T1000 (cell line): ENCODE measurements at places on chromosomes 12 and 14.

DNA sequence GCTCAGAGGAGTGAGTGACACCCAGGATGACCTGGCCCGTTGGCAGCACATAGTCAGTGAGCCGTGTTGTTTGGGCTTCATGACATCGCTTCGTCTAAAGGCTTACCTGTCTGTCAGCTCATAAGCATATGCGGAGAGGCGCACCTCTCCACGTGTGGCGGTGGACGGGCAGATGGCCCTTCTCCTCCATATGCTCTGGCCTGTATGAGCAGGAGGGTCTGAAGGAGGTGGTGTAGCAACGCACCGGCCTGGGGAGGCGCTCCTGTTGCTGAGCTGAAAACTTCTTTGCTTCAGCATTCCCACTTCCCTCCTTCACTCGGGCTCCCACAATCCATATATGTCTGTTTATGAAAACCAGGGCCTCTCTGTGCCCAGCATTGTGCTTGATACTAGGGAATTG, 186.1 kb downstream of the TSPAN9 start:
- no peak for DNase-seq

DNA sequence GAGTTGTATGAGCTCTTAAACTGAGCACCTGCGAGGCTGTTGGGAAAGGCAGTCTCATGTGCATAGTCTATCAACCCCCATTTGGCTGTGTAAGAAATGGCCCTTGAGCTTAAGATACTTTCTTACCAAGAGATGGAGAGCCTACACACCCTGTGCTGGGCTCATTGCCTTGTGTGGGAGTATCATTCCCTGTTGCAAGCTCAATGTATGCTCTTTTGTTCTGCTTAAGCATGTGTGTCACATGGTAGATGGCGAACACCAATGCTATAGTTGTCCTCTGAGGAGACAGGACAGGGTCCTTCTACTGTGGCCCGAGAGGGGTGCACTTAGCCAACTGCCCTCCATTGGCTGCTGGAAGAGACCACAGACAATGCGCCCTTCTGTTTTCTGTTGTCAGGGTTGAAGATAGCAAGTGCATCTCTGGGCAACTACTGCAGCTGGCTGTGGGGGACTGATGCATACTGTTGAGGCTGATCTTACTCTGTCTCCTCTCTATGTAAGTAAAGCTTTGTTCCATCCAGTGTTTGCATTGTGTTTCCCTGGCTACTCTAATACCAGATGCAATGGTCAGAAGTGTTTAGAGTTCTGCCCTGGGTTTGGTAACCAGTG, 79.5 kb downstream of the PTPRB start:
- no peak for DNase-seq

- no peak for DNase-seq
These were observed 137.0 kb downstream of the ZFP36L1 start for GRCh38 chr14:68655911-68656316.

- no peak for DNase-seq
These were observed 976 bp downstream of the PEX5 start for GRCh38 chr12:7190268-7191055.

- no peak for DNase-seq
These were observed 223.7 kb downstream of the PELI2 start for GRCh38 chr14:56341766-56342493.

GRCh38 chr12:66359300-66359699, 57.0 kb downstream of the HELB start:
- no peak for DNase-seq

DNA sequence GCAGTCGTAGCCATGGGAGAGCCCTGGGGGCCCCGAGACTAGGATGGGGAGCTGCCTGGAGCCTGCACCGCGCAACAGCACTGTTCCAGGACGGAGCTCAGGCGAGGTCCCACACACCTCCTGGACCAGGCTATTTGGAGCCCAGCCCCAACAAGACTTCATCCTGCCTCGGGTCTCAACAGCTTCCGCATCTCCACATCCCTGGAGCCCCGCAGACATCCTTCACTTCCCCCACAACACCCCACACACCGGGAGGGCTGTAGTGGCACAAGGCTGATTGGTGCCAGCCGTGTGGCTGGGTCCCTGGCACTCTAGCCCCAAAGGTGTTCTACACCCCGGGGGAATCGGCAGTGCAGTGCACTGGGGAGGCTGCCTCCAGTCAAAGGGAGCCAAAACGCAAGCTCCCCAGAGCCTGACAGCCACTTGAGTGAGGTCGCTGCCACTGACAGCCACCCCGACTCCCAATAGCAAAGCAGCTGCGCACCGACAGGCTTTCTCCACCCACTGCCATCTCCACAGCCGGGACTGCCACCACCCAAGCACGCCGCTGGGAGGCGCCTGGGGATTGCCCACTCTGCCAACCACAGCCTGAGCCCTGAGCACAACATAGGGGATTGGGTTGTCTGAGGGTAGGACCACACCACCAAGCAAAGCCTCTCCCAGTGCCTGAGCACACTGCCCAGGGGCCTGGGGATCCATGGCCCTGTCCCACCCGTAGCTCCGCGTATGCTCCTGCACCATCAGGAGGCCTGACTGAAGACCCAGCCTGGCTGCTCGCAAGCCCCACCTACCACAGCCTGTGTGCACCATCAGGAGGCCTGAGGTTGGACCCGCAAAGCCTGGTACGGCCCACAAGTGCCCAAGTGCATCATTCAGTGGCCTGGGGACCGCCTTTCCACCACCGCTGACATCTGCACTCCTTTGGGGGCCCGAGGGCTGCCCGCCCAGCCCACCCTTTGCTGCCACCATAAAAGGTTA, 13.2 kb upstream of the KLRF1 start:
- DNase-seq = no peak

- no peak for DNase-seq
These were observed 8.2 kb upstream of the FOXG1 start for GRCh38 chr14:28758253-28758884.

DNA sequence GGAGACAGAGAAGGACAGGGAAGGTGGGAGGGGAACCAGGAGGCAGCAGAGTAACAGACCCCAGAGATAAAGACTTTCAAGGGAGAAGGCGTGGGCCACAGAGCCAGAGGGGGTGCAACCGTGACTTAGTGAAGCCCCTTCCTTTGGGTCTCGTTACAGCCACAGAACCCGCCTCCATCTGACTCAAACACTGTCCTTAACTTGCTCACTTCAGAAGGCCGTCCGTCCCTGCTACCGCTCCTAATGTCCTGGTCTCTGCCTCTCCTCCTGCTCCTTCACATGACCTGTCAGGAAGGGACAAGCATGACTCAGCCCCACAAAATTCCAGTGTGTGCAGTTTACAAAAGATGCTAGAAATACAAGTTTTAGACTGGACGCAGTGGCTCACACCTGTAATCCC, 18.0 kb downstream of the RIMBP2 start:
- DNase-seq = no peak

DNA sequence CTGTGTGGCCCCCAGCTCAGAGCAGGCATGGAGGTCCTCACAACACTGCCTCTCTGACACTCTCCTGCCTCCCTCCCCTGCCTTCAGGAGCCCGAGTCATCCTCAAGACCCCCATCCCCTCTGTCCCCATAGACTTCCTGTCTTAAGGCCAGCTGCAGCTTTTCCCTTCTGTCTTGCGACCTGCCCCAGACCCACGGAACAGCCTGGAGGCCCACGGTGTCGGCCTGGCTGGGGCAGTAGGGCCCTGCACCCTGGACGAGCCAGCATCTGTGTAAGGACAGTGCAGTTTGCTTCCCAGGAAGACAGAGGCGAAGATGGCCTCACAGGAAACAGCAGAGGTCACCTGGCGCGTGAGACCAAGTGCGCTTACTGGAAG, 9.7 kb downstream of the TEDC1 start:
- no peak for DNase-seq

DNA sequence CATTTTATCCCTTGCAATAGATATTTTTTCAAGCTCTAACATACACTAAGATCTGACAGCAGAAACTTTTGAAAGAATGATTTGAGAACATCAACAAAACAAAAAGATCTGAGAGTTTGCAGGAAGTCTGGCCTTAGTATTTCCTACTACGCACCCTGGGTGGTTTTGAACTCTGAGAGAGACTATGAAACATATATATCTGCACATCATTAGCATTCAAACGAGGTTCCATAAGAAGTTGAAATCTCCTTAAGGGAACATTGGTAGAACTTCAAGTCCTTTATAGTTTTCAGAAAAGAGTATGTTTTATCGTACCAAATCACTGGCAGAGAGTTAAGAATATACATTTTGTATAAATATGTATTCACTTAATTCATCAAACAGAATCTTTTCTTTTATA, 86.3 kb downstream of the RMST start:
- no peak for DNase-seq

DNA sequence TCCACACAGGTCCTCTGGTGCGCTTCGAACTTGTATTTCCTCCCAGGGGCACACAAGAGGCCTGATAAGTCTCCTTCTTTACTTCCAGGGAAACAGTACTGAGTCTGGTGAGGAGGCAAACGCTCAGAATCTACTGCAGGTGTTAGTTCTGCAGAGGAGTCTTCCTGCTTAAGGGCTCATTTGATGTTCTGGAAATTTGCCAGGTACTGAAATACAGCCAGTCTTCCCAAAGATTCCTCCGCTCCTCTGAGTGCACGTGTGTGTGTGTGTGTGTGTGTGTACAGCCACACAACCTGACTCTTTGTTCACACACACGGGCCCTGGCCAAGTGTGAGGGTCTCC, 92.0 kb downstream of the FBXL14 start:
- no peak for DNase-seq

DNA sequence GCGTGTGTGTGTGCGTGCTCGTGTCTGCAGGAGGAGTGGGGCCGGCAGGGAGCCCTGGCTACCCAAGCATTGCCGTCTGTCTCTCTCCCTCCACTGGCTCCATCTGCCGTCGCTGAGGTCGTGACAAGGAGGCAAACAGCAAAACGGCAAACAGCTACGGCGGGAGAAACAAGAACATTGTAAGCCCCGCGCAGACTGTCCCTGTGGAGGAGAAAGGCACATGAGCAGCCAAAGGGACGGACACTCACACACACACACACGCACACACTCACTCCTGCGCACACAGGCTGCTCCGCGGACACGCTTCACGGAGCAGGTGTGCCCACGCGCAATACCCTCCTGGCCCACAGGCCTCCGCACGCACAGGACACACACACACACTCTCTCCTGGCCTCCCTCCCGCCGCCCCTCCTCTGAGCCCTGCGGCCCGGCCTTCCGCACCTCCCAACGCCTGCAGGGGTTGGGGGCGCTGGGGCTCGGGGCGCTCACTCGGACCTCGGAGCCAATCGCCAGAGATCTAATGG, 905 bp downstream of the CISTR start:
- DNase-seq = no peak

GRCh38 chr14:21191809-21192446, 36.1 kb upstream of the OR5AU1 start:
- DNase-seq = peak; percentile 43

GRCh38 chr12:52006726-52007157, at the start of gene TAMALIN:
TAMALIN (plus strand) TSS chr12:52006946; CDS start chr12:52007020, 74 bp downstream.
- DNase-seq = no peak

DNA sequence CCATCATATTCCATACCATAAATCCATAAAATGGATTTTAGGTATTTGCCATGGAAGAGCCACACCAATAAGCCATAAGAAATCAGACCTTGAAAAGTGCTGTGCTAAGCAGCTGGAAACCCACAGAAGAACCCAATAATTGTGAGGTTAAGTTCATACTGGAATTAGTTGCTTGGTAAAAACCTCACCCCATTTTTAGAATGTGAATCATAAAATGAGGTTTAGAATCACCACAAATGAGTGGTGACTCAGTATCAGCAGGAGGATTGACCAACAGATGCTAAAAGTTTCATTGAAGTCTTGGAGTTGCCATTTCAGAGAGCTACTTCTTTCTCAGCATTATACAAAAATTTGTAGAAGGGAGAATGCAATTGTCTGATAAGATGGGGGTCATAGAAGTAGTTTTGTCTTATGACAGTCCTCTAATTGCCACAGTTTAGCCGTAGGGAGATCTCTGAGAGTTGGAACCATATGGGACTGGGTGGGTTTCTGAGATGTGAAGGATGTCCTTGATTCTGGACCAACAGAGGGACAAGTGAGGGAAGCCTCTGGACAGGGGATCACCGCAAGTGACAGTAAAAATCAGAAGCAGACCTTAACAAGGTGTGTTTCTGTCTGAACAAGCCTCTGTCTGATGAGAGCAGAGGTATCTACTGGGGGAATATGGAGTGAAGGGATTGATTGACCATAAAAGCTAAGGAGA, 1.4 kb upstream of the STON2 start:
- DNase-seq = no peak
